SK-MEL-5 (cell line): ENCODE measurements at places on chromosomes 13 and 19. TPM values are rescaled to one million over a fixed set of nuclear protein-coding genes. Genes with fewer than 3 reads are reported as not detected.

The IGSF23 gene
- total RNA-seq: not detected in 2 replicates

The F10 gene
- not detected in 2 replicates for total RNA-seq

The OR7C1 gene
- 0.05 and 0.11 TPM in 2 replicates for total RNA-seq

The GJA3 gene
- 16.0 and 16.2 TPM in 2 replicates for total RNA-seq

The RFPL4A gene
- not detected in 2 replicates for total RNA-seq

The NUDT19 gene
- 13.5 and 15.6 TPM in 2 replicates for total RNA-seq

The MED25 gene
- 7.8 and 8.2 TPM in 2 replicates for total RNA-seq

The CDKN2D gene
- 2.3 and 2.9 TPM in 2 replicates for total RNA-seq

DNA sequence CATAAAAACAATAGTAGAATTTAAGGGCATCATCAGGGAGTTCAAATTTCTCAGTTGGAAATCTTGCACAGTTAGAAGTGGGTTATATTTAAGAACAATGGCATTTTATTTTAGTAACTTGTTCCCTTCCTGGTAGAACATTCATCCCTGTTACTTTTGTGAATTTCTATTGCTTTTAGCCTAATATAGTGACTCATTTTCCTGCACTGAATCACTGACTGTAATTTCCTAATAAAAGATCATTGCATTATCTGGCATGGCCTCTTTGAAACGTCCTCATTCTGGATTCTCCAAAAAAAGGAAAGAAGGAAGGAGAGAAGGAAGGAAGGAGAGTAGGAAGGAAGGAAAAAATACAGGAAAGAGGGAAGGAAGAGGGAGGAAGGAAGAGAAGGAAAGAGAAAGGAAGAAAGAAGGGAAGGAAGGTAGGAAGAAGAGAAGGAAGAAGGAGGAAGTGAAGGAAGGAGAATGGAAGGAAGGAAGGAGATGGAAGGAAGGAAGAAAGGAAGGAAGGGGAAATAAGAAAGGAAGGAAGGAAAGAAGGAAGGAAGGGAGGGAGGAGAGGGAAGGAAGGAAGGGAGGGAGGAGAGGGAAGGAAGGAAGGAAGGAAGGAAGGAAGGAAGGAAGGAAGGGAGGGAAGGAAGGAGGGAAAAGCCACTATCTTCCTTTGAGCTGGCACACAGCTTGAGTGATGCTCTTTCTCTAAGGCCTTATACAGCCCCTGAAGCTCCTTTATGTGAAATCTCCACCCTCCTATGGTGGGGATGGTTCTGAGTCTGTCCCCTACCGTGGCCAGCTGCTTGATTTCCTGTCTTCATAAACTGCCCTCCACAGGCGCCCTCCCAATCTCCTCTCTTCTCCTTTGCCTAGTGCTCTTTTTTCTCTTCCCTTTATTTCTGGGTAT is 29.8 kb upstream of the TM9SF2 start:
- no peak for DNase-seq

GRCh38 chr19:3289971-3290569 is 65.6 kb downstream of the CELF5 start:
- DNase-seq: no peak

- DNase-seq: peak; percentile 76
These were observed 4.6 kb downstream of the MIDN start for GRCh38 chr19:1252821-1253513.

- no peak for DNase-seq
These were observed at the start of gene CACNA1A for GRCh38 chr19:13506471-13506820. Gene CACNA1A (minus strand): TSS chr19:13506479. CDS start chr19:13506224, 255 bp downstream.

- DNase-seq: no peak
These were observed 24.2 kb upstream of the GATAD2A start for GRCh38 chr19:19381007-19381926.

DNA sequence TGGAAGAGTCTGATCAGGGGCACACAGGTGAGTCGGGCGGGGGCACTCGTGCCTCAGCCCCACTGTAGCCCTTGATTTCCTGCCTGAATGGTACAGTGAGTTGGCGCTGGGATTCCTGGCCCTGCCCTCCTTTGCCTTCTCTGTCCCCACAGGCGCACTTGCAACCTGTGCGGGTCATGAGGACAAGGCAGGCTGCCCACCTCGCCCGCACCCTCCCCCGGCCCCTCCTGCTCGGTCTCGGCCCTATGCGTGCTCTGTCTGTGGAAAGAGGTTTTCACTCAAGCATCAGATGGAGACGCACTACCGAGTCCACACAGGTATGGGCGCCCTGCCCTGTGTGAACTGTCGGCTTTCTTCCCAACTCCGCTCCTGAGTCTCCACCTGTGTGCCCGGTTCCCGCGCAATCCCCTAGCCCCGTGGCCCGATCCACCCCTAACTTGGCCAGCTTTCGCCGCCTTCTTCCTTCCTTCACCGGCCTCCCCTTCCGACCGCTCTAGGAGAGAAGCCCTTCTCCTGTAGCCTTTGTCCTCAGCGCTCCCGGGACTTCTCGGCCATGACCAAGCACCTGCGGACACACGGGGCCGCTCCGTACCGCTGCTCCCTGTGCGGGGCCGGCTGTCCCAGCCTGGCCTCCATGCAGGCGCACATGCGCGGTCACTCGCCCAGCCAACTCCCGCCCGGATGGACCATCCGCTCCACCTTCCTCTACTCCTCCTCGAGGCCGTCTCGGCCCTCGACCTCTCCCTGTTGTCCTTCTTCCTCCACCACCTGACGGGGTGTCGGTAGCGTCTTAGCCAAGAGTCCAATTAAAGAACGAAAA is 1.6 kb upstream of the KMT2B start:
- no peak for DNase-seq

- DNase-seq: no peak
These were observed 135.3 kb downstream of the RFC3 start for GRCh38 chr13:33953203-33953602.

- no peak for DNase-seq
These were observed 58.3 kb downstream of the RAP2A start for GRCh38 chr13:97492257-97492656.

GRCh38 chr13:97948041-97948440 is 5.4 kb upstream of the IPO5 start:
- no peak for DNase-seq

GRCh38 chr19:6743066-6743465 is 3.6 kb downstream of the TRIP10 start:
- no peak for DNase-seq
